ENCODE measurements at places on chromosomes 5 and 9. TPM values are rescaled to one million over a fixed set of nuclear protein-coding genes. Genes with fewer than 3 reads are reported as not detected.

GRCh38 chr5:76663573-76663972 is 40.4 kb upstream of the F2RL2 start:
- peaks cover 2% of the 10 kb centered on the region for H3K36me3 ChIP-seq
- no peak overlapping the region for H3K4me3 ChIP-seq
- H3K27me3 ChIP-seq: no peaks in the 10 kb centered on the region
- H3K4me1 ChIP-seq: peaks cover 9% of the 10 kb centered on the region
- no peak for DNase-seq

The TGFBR1 gene
- 103 TPM for total RNA-seq

DNA sequence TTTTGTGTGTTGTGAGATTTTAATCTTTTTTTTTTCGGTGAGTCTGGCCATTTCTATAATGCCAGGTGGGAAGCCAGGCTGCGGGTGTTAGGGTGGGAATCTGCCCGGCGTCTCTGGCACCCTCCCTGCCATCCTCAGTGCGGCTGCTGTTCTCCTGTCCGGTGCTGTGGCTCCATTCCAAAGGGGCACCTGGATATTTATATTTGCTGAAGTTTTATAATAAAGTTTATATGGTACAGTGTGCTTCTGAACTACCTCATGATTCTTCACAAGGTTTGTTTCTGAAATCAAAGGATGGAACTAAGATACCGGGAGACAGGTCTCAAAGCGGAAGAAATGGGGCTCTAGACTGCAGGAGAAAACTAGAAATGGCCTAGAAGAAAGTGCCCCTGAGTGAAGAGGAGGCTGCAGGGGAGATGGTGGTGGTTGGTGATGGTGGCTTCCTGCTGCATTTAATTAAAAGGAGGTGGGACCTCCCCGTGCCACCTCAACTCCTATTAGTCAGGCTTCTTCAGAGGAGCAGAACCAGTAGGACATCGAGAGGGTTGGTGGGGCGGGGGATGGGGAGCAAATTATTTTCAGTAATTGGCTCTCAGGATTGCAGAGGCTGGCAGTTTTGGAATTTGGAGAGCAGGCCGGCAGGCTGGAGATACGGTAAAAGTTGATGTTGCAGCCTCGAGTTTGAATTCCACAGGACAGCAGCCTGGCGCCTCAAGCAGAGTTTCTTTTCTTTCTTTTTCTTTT is 102.2 kb upstream of the ICE1 start:
- DNase-seq: no peak
- no peak overlapping the region for H3K27ac ChIP-seq
- no peaks in the 10 kb centered on the region for H3K36me3 ChIP-seq
- no peaks in the 10 kb centered on the region for H3K27me3 ChIP-seq
- no peaks in the 10 kb centered on the region for H3K4me1 ChIP-seq
- H3K4me3 ChIP-seq: no peak overlapping the region

GRCh38 chr9:38414040-38414723 is 10.1 kb downstream of the IGFBPL1 start:
- no peaks in the 10 kb centered on the region for H3K4me1 ChIP-seq
- H3K36me3 ChIP-seq: no peaks in the 10 kb centered on the region
- H3K27me3 ChIP-seq: no peaks in the 10 kb centered on the region

DNA sequence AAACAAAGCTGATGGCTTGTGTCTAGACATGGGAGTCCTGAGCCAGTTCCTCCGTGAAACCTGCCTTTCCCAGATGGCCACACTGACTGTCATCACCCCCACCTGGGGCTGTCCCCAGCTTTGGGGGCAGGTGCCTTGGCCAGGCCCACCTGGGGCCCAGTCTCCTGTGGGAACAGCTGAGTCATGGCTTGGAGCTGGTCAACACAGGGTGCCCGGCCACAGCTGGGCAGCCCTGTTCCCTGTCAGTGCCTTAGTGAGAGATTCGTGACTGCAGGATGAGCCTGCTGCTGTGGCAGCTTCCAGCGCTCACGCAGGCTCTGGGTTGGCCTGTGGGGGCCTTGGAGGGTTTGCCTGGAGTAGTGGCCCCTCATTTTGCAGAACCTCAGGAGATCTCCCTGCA is 56.5 kb downstream of the COL5A1 start:
- H3K4me3 ChIP-seq: no peak overlapping the region
- no peak for DNase-seq
- no peak overlapping the region for H3K27ac ChIP-seq
- H3K4me1 ChIP-seq: peaks cover 27% of the 10 kb centered on the region

The FOXE1 gene
- not detected for total RNA-seq

GRCh38 chr5:132813599-132814502 is 749 bp downstream of the SOWAHA start:
- H3K27me3 ChIP-seq: peaks cover 54% of the 10 kb centered on the region
- no peaks in the 10 kb centered on the region for H3K36me3 ChIP-seq
- peak overlapping the region; percentile 81 for H3K27ac ChIP-seq
- peak overlapping the region; percentile 54 for H3K4me3 ChIP-seq

The LRRC26 gene
- total RNA-seq: 2.6 TPM

DNA sequence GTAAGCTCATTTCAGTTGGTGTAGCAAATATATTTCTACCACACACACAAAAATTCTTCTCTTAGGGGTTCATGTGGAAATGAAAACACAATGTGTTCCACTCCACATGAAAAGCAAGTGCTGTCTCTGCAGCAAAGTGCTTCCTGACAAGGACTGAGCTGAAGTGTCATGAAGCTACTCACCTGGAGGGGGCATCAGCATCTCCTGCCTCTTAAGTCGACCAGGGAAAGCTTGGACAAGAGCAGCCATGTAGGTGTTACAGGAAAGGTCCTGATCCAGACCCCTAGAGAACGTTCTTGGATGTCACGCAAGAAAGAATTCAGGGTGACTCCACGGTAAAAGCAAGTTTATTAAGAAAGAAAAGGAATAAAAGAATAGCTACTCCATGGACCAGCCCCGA is 62.8 kb downstream of the SV2C start:
- no peaks in the 10 kb centered on the region for H3K4me1 ChIP-seq
- H3K27me3 ChIP-seq: no peaks in the 10 kb centered on the region
- DNase-seq: peak; percentile 9
- no peak overlapping the region for H3K27ac ChIP-seq

The CD72 gene
- not detected for total RNA-seq

The TAF11L10 gene
- total RNA-seq: not detected

The SNCAIP gene
- not detected for total RNA-seq

Data from stomach (tissue), 19 donors.